Peyer's patch (tissue), 4 donors: ENCODE measurements at places on chromosomes 1 and 21. TPM values are rescaled to one million over a fixed set of nuclear protein-coding genes. Genes with fewer than 3 reads are reported as not detected.

- no peak for DNase-seq
Measured at GRCh38 chr21:31416465-31416864, 72.4 kb upstream of the TIAM1 start.

DNA sequence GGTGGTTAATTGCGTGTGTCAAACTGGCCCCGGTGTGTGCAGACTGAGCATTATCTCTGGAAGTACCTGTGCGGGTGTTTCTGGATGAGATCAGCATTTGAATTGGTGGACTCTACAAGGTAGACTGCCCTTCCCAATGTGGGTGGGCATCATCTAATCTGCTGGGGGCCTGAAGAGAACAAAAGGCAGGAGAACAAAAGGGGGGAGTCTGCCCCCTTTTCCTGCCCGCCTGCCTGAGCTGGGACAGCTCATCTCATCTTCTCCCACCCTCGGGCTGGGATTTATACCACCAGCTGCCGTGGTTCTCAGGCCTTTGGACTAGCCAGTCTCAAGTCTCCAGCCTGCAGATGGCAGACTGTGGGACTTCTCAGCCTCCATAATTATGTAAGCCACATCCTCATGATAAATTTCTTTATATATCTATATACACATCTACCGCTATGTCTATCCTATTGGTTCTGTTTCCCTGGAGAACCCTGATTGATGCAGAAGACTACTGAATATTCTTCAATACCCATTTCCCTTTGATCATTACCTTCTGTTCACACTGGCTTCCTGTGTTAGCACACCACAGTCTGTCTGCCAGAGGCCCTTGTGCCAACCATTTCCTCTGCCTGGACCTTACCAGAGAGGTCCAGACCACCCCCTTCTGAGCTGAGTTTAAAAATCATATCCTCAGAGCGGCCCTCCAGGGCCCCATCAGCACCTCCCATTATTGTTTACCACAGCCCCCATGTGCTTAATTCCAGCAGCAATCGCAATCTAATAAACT, 25.2 kb downstream of the RCAN1 start:
- DNase-seq: no peak

DNA sequence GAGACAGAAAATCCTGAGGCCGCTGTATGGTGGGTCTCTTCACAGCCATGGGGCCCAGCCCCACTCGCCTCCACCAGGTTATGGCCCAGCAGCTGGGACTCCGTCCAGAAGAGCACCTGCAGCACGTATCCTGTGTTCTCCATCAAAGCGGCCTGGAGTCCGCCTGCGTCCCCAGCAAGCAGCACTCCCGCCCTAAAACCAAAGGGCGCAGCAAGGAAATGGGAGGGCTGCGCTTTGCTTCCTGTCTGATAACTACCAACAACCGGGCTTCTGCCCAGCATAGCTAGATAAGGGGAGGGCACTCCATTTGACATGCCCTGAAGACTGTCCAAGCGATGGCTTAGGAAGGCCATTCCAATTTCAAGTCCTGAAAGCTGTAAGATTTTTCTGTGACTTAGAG, 119.9 kb downstream of the KCNJ15 start:
- no peak for DNase-seq

DNA sequence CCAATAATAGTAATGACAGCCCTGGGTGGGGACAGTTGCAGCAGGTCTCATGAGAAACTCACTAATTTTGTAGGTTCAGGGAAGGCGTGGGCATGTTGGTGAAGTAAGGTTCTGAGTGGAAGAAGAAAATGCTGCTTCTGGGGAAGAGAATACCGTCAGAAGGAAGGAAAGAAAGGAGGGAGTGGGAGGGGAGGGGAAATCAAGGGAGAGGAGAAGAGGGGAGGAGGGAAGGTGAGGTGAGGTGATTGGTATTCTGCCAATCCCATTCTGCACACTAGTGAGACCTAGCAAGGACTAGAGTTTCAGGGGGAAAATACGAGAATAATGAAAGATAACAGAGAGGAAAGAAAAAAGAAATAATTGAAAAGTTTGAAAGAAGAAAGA, 32.4 kb upstream of the MGST3 start:
- DNase-seq: no peak

The DMAP1 gene
- total RNA-seq: 106 TPM

The ZFP69 gene
- total RNA-seq: 3.4 TPM
